Liver (tissue), 10 donors: ENCODE measurements at places on chromosomes 4 and X. TPM values are rescaled to one million over a fixed set of nuclear protein-coding genes. Genes with fewer than 3 reads are reported as not detected.

The FRYL gene
- total RNA-seq, result 79.0 TPM

The SPP1 gene
- 25.9 TPM for total RNA-seq

The S100G gene
- not detected for total RNA-seq

The XK gene
- 3.0 TPM for total RNA-seq

The TMEM154 gene
- total RNA-seq, result 4.4 TPM

The ATP1B4 gene
- not detected for total RNA-seq

GRCh38 chr4:84738622-84739021, 155.7 kb downstream of the CDS1 start:
- H3K27me3 ChIP-seq, result no peaks in the 10 kb centered on the region
- no peak overlapping the region for H3K4me3 ChIP-seq
- DNase-seq, result no peak
- no peaks in the 10 kb centered on the region for H3K4me1 ChIP-seq
- peaks cover 5% of the 10 kb centered on the region for H3K36me3 ChIP-seq

GRCh38 chr4:158588285-158588684, 66.6 kb downstream of the RXFP1 start:
- H3K36me3 ChIP-seq, result no peaks in the 10 kb centered on the region
- H3K27ac ChIP-seq, result no peak overlapping the region
- no peaks in the 10 kb centered on the region for H3K4me1 ChIP-seq
- H3K4me3 ChIP-seq, result no peak overlapping the region
- no peaks in the 10 kb centered on the region for H3K27me3 ChIP-seq

- peaks cover 16% of the 10 kb centered on the region for H3K4me1 ChIP-seq
- no peak for DNase-seq
- peaks cover 6% of the 10 kb centered on the region for H3K27me3 ChIP-seq
- no peaks in the 10 kb centered on the region for H3K36me3 ChIP-seq
- no peak overlapping the region for H3K27ac ChIP-seq
- no peak overlapping the region for H3K4me3 ChIP-seq
Observed at GRCh38 chr4:42399393-42399792, 2.1 kb downstream of the SHISA3 start.

DNA sequence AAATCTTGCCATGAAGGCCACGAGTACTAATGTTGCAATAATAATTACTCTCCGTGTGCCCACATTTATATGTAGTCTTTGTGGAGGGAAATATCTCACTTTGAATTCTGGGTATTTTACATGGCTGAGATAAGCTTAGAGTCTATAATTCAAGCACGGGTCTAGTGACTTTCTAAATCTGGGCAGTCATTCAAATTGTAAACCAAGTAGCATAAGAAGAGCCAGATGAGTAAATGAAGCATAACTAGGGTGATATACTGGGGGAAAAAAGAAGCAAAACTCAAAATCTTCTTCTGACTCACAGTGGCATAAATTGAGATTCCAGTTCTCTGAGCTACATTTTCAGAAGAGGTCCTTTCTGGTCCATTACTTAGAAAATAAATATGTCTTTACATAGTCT, 53.0 kb downstream of the MAPK10 start:
- no peaks in the 10 kb centered on the region for H3K27me3 ChIP-seq
- no peak for DNase-seq
- H3K36me3 ChIP-seq, result no peaks in the 10 kb centered on the region
- no peak overlapping the region for H3K4me3 ChIP-seq
- no peaks in the 10 kb centered on the region for H3K4me1 ChIP-seq

GRCh38 chr4:3059943-3060342, 14.4 kb downstream of the HTT-AS start:
- H3K4me3 ChIP-seq, result no peak overlapping the region
- H3K36me3 ChIP-seq, result no peaks in the 10 kb centered on the region
- no peaks in the 10 kb centered on the region for H3K27me3 ChIP-seq
- DNase-seq, result no peak
- H3K27ac ChIP-seq, result no peak overlapping the region
